ENCODE measurements at places on chromosomes 4 and X.

GRCh38 chr4:168781926-168782325, 228.1 kb downstream of the CBR4 start:
- no peak for DNase-seq

GRCh38 chrX:132508834-132509233, 20.0 kb upstream of the MBNL3 start:
- DNase-seq = no peak

- DNase-seq = peak; percentile 12
These were observed 337.9 kb downstream of the PPP3CA start for GRCh38 chr4:101009471-101009870.

GRCh38 chr4:157096439-157096838, 20.5 kb downstream of the GLRB start:
- DNase-seq = no peak

DNA sequence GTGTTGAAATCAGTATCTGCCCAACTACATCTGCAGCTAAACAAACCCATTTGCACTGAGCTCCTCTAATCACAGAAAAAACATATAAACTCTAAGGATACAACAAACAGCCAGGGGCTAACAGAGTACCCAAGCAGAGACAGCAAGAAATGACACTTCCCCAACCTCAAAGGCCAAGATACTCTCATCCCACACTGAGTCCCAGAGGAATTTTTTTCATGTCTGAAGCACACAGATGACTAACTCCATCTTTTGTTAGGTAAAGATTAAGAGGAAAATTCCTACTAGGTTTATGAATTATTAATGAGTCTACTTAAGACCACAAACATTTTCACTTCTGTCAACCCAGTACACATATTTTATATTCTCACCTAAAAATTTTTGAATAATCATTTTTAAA, 31.6 kb downstream of the SEPSECS start:
- no peak for DNase-seq
